ENCODE measurements at places on chromosomes 6 and 20. TPM values are rescaled to one million over a fixed set of nuclear protein-coding genes. Genes with fewer than 3 reads are reported as not detected.
A peak's percentile ranks its signal among the peaks of the same experiment; 100 is the strongest.

Gene BACH2
- 10.5 TPM for total RNA-seq

DNA sequence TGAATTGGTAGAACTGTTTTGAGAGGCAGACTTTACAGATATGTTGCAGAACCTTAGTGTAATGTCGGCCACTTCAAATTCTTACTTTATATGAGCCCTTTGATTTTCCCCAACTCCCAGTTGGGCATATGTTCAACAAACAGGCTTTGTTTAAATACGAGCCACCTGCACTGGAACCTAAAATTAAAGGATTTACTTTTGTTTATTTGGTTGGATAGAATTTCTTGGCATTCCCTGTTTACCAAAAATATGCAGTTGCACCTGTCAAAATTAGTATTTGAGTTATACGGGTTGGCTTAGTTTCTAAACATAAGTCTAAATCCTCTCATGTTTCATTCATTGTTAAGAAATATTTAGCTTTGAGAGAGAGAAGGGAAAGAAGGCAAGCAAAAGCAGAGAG is 2.4 kb upstream of the GLYATL3 start:
- no peak for DNase-seq
- H3K4me3 ChIP-seq = no peak overlapping the region
- peaks cover 1% of the 10 kb centered on the region for H3K36me3 ChIP-seq
- no peak overlapping the region for H3K27ac ChIP-seq

- H3K27me3 ChIP-seq = peaks cover 9% of the 10 kb centered on the region
- no peak for DNase-seq
- H3K36me3 ChIP-seq = peaks cover 4% of the 10 kb centered on the region
- H3K27ac ChIP-seq = no peak overlapping the region
- H3K4me3 ChIP-seq = no peak overlapping the region
- H3K4me1 ChIP-seq = peaks cover 16% of the 10 kb centered on the region
Measured at GRCh38 chr6:167550941-167551627, 226.2 kb downstream of the TTLL2 start.

- no peak for DNase-seq
- H3K36me3 ChIP-seq = peaks cover 57% of the 10 kb centered on the region
- H3K27ac ChIP-seq = peak overlapping the region; percentile 29
- H3K27me3 ChIP-seq = no peaks in the 10 kb centered on the region
Measured at GRCh38 chr20:34532756-34533155, 16.5 kb downstream of the DYNLRB1 start.

DNA sequence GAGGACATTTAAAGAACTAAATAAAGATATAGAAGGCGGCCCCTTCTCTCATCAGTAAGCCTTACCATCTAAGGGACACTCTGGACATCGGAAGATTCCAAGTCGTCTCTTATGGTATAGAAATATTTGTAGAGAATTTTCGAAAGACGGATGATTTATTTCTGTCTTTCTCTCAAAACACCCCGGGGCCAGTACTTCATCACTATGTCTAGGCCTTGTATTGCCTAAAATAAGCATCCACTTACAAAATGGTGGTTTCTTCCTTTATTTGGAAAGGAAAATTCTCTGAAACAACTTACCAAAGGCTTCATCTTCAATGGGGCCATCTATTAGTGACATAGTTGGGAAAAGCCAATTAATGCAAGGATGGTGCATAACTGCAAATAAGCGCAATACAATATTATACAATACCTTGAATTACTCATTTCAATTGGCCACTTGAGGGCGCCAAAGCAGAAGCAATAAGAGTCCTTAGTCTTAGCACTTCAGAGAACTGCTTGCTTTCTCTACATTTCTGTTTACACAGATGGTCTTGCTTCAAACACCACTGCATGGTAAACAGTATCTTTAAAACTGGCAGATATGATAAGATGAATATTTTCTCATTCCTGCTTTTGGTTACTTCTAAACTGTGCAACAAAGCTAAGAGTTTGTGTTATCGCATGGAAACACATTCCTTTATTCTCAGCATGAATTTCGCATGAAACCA is 113.2 kb downstream of the VIP start:
- H3K27ac ChIP-seq = no peak overlapping the region
- H3K4me3 ChIP-seq = no peak overlapping the region

Measured in chondrocyte (in vitro differentiated cells).